ENCODE measurements at places on chromosomes 5 and 9.
A peak's percentile ranks its signal among the peaks of the same experiment; 100 is the strongest.

DNA sequence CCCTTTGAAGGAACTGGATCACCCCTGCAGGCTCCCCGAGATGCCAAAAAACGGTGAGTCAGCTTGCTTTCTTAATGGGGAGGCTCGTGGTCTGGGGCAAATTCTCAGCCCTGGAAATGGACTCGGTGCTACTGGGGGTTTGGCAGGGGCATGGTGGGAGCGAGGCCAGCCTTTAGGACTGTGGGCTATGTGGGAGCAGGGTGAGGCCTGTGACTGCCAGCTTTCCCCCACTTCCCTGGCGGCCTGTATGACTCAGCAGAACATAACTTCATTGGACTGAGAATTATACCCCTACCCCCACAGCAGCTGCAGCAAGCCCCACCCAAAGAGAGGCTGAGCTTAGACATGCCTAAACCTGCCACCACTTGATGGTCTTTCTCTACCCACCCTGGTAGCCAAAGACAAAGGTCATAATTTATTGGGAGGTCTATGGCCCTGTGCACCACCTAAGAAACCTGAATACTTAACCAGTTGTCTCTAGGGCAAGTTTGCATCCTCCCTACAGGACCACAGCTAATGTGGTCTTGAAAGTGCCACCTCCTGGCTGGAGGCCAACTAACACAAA, 325.3 kb downstream of the TLE1 start:
- no peak for DNase-seq

GRCh38 chr5:132657676-132658380, at the start of gene IL13:
Gene IL13, plus strand, starts transcription at chr5:132658173. Its CDS starts 14 bp downstream, at chr5:132658187.
- DNase-seq, result no peak

GRCh38 chr5:61301341-61302199, 30.5 kb upstream of the ZSWIM6 start:
- DNase-seq, result no peak

GRCh38 chr9:129665814-129666520, 520 bp downstream of the PRRX2 start:
- DNase-seq, result no peak

- DNase-seq, result no peak
These were observed 62.9 kb downstream of the TMEM232 start for GRCh38 chr5:110663525-110663924.

DNA sequence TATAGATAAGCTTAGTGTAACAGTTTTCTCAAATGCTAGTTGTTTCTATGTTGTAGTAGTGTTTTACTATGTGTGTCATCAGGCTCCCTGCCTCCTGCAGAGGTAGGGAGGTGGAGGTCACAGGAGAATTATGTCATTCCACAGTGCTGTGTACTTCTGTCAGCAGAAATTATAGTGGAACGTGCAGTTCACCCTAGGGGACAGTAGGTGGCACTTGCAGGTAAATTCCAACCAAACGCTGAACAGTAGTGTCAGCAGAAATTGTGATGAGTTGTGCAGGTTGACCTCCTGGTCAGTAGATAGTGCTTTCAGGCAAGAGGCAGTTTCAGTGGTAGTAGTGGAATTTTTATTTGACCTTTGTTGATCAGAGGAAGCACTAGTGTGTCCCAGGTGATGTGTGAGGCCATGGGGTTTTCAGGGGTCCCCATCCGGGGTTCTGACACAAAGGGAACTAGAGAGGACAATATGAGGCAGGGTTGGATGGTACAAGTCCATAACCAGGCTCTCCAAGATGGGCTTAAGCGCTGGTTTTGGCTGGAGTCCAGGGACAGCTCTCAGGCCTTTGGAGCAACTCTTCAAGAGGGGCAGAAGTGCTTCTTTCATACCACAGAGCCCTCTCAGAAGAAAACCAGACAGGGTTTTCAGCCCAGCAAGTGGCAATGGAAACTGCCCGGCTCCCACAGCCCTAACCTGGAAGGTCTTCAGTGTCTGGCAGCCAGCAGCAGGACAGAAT, 402.9 kb downstream of the CYLC2 start:
- DNase-seq, result peak; percentile 40

GRCh38 chr9:101915482-101915881, 177.0 kb upstream of the GRIN3A start:
- DNase-seq, result no peak

DNA sequence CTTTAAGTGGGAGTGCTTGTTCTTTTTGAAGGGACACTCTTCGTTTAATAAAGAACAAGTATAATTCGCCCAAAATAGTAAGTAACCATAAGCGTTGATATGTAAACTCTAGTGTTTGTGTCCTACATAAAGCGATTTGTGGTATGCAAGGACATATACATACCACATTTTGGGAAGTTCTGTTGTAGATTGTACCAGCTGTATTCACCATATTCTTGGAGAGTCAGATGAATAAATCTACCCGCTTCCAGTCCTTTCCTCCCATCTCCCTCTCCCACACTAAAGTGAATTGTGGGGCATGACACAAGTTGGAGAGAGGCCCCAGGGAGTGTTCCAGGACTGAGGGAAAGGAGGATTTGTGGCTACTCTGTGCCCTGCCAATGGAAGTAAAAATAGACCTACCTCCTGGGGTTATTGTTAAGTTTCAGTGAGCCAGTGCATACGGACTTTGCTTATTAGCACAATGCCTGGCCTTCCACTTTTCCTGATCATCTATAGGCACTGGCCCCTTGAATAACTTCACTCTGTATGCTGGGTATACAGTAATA, 40.6 kb downstream of the ARHGAP26 start:
- DNase-seq, result no peak
